HTR-8/SVneo (cell line): ENCODE measurements at places on chromosomes 2 and 18.
A peak's percentile ranks its signal among the peaks of the same experiment; 100 is the strongest.

- DNase-seq = no peak
Observed at GRCh38 chr18:64017870-64018269, 48.0 kb downstream of the SERPINB8 start.

DNA sequence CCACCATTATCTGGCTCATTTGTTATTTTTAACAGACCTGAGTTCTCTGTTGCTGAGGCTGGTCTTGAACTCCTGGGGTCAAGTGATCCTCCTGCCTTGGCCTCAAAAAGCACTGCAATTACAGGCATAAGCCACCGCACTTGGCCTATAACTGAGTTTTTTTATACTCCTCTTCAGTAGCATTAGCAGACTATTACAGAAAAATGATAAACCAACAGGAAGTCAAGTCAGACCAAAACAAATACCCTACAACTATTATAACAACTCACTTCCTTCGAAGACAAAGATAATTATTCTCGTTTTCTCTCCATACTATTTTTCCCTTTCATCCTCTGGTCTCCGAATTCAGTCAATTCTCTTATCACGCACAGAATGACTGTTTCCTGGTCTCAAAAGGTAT, 78.2 kb downstream of the MEMO1 start:
- no peak for DNase-seq

DNA sequence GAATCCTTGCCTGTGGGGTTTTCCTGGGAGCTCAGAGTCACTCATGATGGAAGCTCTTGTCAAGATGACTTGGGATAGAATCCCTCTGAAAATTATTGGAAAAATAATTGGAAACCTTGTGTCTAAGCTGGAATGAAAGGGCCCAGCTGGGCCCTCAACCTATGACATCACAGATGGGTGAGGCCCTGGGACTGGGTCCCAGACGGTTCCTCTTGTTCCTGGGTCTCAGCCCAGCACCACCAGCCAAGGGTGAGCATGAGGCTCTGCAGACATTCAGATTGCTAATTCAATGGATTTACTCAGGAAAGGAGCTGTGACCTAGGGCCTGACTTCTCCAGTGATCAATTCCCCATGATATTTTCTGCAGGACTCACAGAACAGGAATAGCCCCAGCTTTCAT, 188.3 kb upstream of the MYT1L start:
- DNase-seq = no peak

- no peak for DNase-seq
Observed at GRCh38 chr2:42812899-42813479, 20.6 kb upstream of the HAAO start.

DNA sequence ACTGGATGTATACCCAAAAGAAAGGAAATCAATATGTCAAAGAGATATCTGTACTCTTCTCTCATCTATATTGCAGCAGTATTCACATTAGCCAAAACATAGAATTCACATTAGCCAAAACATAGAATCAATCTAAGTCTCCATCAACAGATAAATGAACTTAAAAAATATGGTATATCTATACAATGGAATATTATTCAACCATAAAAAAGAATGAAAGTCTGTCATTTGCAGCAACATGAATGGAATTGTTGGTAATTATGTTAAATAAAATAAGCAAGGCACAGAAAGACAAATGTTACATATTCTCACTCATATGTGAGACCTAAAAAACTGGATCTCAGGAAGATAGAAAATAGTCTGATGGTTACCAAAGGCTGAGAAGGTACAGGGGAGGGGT, 212.1 kb upstream of the ZC3H15 start:
- no peak for DNase-seq

DNA sequence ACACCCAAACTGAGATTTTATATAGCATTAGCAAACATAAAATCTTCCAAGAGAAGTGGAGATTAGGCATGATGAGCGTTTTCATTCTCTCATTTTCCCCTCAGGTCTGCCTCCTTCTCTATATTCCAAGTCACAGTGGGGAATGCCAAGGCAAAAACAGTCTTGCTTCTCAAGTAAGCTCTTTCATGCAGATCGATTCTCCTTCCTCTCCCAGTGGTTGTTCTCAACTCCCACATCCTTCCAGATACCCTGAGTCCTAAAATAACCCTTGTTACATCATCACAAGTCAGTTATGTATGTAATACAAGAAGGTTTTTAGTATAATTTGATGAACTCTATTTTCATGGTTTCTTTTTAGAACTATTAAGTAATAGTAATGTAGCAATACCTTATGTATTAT, 150.6 kb downstream of the TXNL1 start:
- no peak for DNase-seq

DNA sequence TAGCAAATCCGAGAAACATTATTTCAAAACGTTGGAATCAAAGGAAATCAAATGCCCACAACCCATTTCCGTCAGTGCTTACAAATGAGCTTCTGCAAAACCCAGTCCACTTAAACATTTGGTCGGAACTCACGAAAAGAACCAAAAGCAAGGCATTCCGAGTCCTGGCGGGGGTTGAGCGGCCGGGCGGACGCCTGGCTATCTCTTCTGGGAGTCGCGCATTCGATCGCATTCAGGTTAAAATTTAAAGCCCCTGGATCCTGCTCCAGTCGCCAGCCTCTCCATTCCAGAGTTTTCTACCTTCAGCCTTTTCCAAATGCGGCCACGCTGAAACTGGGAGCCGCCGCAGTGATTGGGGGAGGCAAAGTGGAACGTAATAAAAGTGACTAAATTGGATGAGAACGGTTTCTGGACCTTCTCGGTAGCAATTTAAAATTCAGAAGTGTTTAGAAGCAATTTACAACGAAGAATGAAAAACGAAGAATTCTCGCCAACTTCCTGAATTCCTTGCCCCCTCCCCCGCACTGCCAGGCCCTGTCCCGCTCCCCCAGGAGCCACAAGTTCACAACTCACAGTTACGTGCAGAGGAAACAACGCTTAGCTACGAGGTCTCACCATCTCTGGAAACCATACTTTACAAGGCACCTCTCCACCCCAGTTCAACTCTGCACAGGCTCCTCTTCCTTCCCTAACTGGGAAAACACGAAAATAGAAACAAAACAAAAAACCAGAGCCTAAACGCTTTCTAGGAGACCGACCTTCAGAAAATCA, 1.7 kb upstream of the GATA6 start:
- no peak for DNase-seq

DNA sequence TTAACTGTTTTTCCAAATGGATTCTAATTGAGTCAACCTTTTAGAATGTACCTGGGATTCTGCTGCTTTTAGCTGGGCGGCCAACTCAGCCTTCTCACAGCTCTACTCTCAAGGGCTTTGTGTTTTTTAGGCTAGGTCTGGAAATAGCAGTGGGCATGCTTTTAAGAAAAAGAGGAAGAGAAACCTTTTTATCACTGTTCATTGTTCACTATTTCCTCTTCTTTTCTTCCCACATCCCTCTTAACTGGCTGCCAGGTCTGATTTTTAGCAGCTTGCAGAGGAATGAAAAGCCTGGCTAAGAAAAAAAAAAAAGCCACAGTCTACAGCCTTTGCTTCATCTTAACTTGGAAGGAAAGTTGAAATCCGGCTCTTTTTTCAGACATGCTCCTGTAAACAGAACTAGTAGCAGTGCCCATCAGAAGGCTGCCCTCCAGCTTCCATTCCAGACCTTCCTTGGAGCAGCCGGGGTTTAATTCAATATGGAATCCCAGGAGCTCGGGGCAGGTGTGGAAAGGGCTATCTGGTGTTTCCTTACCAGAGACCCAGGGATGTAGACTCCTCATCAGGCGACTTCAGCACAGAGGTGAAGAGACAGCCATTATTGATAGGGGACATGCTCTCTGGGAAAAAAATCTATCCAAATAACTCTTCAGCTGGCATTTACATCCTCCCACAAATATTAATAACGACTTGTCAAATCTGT, 230.7 kb downstream of the MYO3B start:
- DNase-seq = no peak

GRCh38 chr2:17101596-17101995, 416.6 kb downstream of the RAD51AP2 start:
- no peak for DNase-seq

DNA sequence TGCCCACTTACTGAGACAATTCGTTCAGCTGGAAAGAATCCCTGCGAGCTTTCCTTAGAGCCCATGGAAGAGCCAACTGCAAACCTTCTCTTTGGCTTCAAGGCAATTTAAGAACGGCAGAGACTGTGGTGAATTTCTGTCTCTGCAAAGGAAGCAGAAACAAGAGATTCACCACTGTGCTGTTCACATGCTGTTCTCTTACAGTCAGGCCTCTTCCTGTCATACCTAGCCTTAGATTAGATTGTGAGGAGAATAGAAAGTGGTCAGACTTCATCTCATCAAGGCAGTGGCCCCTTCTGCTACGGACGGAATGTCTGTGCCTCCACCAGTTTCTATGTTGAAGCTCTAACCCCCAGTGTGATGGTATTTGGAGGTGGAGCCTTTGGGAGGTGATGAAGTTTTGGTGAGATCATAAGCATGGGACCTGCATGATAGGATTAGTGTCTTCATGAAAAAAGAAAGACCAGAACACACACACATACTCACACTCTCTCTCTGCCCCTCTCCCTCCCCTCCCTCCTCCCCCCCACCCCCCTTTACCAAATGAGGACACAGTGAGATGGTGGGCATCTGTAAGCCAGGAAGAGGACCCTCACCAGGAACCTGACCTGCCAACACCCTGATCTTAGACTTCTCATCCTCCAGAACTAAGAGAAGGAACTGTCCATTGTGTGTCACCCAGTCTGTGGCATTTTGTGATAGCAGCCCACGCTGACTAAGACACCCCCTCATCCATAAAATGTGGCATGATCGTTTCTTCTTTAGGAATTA, 45.6 kb upstream of the NRP2 start:
- no peak for DNase-seq

DNA sequence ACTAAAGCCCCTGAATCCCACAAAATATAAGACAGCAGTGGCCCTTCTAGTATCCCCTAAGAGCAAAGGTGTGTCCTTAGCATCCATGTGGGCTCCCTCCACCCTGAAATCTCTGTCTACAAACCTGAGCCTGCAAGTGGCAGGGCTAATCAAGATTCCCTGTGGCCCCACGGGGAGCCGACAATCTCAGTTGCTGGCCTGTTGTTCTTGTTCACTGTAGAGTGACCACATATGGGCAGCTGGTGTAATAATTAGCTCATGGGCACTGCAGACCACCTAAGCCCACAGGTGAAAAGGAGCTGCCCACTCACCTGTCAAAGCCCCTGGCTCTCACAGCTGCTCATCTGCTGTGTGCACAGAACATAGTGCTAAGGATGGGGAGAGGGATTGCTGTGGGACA, 102.3 kb downstream of the MRO start:
- DNase-seq = no peak

DNA sequence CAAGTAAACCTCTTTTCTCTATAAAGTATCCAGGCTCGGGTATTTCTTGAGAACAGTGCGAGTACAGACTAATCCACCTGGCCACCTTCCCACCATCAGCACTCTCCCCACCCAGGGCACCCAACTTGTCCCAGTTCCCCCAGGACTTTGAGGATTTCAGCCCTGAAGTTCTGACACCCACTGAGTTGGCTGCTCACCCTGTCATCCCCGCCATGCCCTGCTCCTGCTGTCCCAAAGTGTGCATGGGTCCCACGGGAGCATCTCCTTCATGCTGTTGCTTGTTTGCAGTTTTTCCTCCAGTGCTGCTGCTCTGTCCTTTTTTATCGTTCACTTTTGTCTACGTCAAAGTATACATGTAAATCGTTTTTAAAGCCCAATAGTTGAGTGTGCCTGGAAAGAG, 273.9 kb downstream of the PHLPP1 start:
- DNase-seq = no peak

DNA sequence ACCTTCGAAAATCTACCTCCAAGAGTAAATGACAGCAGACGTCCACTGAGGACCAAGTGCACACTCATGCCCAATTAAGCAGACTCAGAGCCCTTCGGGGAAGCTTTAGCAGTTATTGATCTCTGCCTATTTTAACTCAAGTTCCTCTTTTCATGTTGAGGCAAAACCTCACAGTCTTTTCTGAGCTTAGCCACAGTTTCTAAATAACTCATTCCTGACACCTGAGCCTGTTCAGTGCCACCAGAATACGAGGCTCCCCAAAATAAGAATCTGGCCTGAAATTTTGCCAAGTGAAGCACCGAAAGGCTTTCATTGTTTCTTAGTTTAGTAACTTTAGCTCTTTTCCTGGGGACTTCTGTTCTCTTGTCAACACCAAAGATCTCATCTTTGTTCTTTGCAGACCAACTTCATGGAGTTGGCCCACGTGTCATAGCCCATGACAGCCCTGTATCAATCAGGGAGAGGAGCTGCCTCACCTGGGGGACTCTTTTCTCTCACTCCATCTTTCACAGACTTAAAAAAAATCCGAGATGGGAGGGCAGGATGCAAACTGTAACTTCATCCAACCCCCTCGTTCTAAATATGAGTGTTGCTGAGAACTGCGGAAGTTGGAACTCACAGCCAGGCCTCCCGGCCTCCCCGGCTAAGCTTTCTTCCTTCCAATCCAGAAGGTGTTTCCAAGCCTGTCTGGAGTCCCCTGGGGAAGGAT, 22.2 kb downstream of the INPP5D start:
- DNase-seq = no peak

GRCh38 chr2:10720947-10721395, 459 bp upstream of the ATP6V1C2 start:
- DNase-seq = no peak

DNA sequence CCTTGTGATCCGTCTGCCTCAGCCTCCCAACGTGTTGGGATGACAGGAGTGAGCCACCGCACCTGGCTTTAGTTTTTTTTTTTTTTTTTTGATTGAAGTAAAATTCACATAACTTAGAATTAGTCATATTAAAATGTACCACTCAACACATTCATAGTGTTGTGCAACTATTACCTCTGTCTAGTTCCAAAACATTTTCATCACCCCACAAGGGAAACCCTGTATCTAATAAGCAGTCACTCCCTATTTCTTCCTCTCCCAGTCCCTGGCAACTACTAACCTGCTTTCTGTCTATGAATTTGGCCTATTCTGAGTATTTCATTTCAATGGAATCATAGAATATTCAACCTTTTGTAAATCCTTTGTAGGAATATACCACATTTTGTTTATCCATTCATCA, 123.9 kb upstream of the FAM117B start:
- DNase-seq = no peak

GRCh38 chr2:102618452-102619413, 620 bp upstream of the SLC9A2 start:
- no peak for DNase-seq

DNA sequence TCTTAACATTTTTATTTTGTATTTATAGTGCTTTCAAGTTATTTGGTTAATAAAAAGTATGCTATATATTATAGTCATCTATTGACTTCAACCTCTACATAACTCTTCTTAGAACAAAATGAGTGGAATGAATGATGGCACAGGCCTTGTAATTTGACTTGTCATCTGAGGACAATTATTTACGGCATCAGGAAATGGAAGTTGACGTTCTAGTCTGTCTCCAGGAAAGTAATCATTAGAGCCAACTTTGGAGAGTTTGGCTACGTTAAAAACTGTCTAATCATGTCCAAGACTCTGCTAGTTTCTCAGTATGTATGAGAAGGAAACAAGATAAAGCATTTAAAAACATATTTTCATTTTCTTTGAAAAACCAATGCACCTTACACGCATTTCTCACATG, 353.6 kb downstream of the ARHGAP15 start:
- DNase-seq = peak; percentile 9

- DNase-seq = peak; percentile 11
Observed at GRCh38 chr2:178233428-178233827, 39.1 kb downstream of the OSBPL6 start.

- no peak for DNase-seq
Observed at GRCh38 chr18:3260995-3261372, 949 bp upstream of the MYL12B start.
